ENCODE measurements at places on chromosomes 6 and 20.

DNA sequence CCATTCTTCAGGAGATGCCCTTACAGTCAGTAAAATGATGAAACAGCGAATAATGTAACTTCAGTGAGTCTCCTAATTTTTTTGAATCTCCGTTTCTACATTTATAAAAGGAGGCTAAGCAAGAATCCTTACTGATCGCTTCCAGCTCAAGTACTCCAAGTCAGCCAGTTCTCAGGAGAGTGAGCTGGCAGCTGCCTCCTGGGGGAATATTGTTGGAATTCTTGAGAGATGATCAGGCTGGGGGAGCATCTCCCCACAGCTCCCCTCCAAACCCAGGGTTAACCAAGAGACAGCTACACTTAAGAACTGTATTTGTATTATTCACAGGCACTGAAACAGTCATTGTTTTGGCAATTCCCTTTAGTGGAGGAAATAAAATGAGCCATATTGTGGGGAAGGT lies 89.1 kb upstream of the PCSK2 start:
- no peaks in the 10 kb centered on the region for H3K36me3 ChIP-seq
- H3K4me3 ChIP-seq: no peak overlapping the region
- DNase-seq: no peak
- no peaks in the 10 kb centered on the region for H3K27me3 ChIP-seq
- no peak overlapping the region for H3K27ac ChIP-seq

- H3K36me3 ChIP-seq: peaks cover 20% of the 10 kb centered on the region
- no peak for DNase-seq
- no peak overlapping the region for H3K27ac ChIP-seq
- no peaks in the 10 kb centered on the region for H3K27me3 ChIP-seq
Measured at GRCh38 chr20:62721511-62722370, 13.1 kb downstream of the NTSR1 start.

- H3K36me3 ChIP-seq: no peaks in the 10 kb centered on the region
- H3K4me3 ChIP-seq: no peak overlapping the region
- no peaks in the 10 kb centered on the region for H3K4me1 ChIP-seq
- no peak overlapping the region for H3K27ac ChIP-seq
- DNase-seq: no peak
- no peaks in the 10 kb centered on the region for H3K27me3 ChIP-seq
Measured at GRCh38 chr6:11174242-11174611, 58.2 kb downstream of the NEDD9 start.

GRCh38 chr6:127342296-127342945 lies 988 bp downstream of the ECHDC1 start:
- DNase-seq: peak; percentile 32
- H3K4me3 ChIP-seq: no peak overlapping the region
- H3K36me3 ChIP-seq: no peaks in the 10 kb centered on the region
- no peaks in the 10 kb centered on the region for H3K27me3 ChIP-seq
- H3K27ac ChIP-seq: no peak overlapping the region
- H3K4me1 ChIP-seq: peaks cover 11% of the 10 kb centered on the region

- no peaks in the 10 kb centered on the region for H3K4me1 ChIP-seq
- H3K27ac ChIP-seq: no peak overlapping the region
- no peak overlapping the region for H3K4me3 ChIP-seq
- no peak for DNase-seq
- no peaks in the 10 kb centered on the region for H3K36me3 ChIP-seq
- H3K27me3 ChIP-seq: no peaks in the 10 kb centered on the region
Measured at GRCh38 chr20:44773070-44773829, 27.6 kb downstream of the KCNK15 start.

DNA sequence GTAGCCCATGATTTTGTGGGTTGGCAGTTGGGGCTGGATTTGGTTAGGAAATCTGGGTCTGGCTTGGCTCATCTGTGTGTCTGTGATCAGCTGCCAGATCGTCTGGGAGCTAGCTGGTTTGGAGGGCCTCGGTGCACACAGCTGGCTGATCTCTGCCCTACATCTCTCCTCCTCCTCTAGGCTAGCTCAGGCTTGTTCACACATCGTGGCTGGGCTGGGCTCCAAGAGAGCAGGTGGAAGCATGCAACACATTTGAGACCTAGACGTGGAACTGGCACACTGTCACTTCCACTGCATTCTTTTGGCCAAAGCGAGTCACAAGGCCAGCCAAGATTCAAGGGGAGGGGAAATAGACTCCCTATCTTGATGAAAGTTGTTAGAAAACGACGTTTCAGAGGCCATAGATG lies 15.9 kb downstream of the NDUFAF5 start:
- H3K4me1 ChIP-seq: no peaks in the 10 kb centered on the region
- H3K27ac ChIP-seq: no peak overlapping the region
- no peak overlapping the region for H3K4me3 ChIP-seq

- no peak for DNase-seq
- no peak overlapping the region for H3K27ac ChIP-seq
- H3K27me3 ChIP-seq: no peaks in the 10 kb centered on the region
- no peak overlapping the region for H3K4me3 ChIP-seq
Measured at GRCh38 chr6:143128681-143129015, 68.0 kb downstream of the AIG1 start.

GRCh38 chr20:10864076-10864672 lies 190.4 kb upstream of the JAG1 start:
- DNase-seq: peak; percentile 47
- no peaks in the 10 kb centered on the region for H3K36me3 ChIP-seq
- no peak overlapping the region for H3K4me3 ChIP-seq
- no peaks in the 10 kb centered on the region for H3K27me3 ChIP-seq

All from H9 (cell line).